Activated T-helper 9 cell treated with anti-CD3 and anti-CD28 coated beads, Interleukin-2, amount 50 U/mL, for 16 hours (primary cell): ENCODE measurements at places on chromosomes 3 and 15.
A peak's percentile ranks its signal among the peaks of the same experiment; 100 is the strongest.

DNA sequence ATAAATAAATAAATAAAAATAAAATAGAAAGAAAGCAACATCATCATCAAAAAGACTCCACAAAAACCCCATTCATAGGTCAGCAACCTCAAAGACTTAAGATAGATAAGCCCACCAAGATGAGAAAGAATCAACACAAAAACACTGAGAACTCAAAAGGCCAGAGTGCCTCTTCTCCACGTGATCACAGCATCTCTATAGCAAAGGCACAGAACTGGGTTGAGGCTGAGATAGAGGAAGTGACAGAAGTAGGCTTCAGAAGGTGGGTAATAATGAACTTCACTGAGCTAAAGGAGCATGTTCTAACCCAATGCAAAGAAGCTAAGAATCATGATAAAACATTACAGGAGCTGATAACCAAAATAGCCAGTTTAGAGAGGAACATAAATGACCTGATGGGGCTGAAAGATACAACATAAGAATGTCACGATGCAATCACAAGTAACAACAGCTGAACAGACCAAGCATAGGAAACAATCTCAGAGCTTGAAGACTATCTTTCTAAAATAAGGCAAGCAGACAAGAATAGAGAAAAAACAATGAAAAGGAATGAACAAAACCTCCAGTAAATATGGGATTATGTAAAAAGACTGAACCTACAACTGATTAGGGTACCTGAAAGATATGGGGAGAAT is 26.4 kb downstream of the GNB5 start:
- no peak for DNase-seq

DNA sequence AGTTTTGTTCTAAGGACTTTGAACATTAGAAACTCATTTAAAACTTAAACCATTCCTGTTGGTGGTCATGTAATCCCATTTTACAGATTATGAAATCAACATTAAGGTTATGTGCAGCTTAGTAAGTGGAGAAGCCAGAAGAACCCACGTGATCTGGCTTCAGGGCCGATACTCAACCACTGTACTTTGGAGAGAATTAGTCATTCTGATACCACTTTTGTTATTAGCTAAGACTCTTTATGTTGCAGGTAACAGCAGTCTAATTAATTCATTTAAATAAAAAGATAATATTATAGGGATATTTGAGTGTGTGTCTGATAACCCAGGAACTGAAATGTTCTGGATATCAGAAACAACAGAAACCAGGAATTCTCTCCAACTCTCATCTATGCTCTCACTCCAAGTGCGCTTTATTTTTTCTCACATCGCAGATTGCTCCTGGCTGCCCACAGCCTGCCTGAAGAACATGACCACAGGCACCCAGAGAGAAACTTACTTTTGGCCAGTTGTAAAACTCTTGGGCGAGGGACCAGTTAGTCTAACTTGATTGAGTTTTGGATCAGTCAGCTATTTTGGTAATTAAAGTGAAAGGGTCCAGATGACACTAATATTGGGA is 25.2 kb downstream of the UBE2E1 start:
- no peak for DNase-seq

GRCh38 chr3:131739211-131739610 is 236.4 kb upstream of the MRPL3 start:
- no peak for DNase-seq

- DNase-seq = no peak
These were observed 211.1 kb downstream of the PTPRG start for GRCh38 chr3:61772456-61772855.

DNA sequence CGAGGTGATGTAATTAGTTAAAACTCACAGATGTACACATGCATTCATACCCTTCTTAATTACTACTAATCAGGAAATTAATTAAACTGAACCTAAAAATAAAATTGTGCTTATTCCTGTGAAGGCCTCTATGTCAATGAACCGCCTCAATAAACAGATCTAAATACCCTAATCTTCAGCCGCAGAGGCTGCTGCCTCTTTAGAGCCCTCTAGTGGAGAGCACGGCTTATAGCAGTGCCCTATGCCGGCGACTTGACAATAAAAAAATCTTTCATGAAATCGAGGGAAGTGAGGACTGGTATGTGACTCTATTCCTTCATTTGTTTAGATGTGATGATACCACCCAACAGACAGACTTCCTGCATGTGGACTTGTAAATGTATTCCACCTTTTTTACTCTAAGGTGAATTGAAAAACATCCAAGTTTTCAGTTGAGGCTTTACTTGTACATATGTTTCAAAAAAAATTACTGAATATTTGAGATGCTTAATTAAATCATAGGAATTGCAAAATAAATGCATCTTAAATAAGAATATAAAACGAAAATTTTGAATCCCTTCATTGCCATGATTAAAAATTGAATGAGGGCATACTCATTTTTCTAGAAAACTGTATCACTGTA is 8.3 kb upstream of the EPHA3 start:
- DNase-seq = no peak

DNA sequence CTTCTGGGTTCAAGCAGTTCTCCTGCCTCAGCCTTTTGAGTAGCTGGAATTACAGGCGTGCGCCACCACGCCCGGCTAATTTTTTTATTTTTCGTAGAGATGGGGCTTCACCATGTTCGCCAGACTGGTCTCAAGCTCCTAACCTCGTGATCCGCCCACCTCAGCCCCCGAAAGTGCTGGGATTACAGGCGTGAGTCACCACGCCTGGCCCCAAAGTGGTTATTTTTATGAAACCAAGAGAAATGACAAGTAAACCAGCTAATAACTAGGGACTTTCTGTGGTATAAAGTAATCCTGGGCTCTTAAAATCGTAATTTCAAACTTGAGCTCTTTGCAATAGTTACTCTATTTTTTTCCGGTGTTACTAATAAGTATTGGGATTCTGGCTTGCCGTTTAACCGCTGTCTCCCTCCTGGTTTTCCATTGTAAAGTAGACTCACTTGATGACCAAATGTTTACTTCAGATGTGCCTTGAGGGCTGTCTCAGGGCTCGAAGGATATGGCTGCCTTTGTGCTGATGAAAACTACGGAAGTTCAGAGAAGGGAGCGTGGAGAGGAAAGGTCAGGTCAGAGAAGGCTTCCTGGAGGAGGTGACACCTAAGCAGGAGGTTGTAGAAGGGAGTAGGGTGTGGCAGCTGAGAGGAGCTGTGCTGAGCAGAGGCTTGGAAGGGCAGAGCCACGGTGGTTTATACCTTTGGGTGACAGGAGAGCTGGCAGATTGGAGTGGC is 4.2 kb downstream of the ZSCAN2 start:
- peak; percentile 68 for DNase-seq

GRCh38 chr15:64943512-64944225 is 32.0 kb downstream of the ANKDD1A start:
- DNase-seq = no peak

DNA sequence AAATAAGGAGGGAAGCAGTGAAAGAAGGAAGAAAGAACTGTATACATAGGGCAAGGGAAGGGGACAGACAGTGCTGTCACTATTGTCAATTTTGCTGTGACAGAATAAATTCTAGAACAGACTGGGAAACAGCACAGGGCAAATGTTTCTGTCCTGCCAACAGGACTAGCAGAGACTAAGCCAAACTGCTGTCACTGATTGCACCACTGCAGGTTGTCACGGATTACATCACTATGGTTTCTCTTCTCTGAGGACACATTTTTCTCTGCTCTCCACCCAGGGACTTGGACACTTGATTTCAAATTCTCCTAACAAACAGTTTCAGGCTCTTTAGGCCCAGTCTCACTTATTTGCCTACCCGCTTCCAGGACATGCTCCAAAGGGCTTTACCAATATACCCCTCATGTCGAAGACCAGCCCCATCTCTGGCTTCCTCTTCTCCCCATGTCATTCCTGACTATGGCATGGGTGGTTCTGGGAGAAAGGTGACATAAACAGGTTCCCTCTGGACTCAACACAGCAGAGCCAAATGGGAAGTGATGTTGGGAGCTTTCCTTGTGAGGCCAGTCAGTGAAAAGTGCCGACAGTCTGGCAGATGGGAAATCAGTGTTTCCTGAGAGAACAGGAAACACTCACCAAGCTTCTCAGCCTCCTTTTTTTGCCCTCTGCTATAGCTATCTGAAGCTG is 70.2 kb upstream of the ST3GAL6 start:
- no peak for DNase-seq
